ENCODE measurements at places on chromosomes 5 and 9.

DNA sequence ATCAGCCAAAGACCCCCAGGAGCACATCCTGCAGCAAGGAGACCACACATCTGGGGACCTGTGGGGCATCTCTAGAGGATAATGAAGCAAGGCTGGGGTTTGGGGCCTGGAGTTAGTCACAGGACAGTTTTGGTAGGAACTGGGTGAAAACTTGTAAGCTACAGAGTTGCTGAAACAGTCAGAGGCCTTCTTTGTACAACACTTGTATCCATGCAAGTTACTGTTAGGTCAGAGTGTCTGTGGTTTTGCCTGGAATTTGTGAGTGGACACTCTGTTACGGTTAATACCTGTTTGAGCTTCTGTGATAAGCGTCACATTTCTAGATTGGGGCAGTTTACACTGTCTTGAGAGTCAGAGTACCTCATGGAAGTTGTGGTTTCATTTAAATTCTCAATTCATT lies 22.6 kb upstream of the ASPN start:
- no peak for DNase-seq

DNA sequence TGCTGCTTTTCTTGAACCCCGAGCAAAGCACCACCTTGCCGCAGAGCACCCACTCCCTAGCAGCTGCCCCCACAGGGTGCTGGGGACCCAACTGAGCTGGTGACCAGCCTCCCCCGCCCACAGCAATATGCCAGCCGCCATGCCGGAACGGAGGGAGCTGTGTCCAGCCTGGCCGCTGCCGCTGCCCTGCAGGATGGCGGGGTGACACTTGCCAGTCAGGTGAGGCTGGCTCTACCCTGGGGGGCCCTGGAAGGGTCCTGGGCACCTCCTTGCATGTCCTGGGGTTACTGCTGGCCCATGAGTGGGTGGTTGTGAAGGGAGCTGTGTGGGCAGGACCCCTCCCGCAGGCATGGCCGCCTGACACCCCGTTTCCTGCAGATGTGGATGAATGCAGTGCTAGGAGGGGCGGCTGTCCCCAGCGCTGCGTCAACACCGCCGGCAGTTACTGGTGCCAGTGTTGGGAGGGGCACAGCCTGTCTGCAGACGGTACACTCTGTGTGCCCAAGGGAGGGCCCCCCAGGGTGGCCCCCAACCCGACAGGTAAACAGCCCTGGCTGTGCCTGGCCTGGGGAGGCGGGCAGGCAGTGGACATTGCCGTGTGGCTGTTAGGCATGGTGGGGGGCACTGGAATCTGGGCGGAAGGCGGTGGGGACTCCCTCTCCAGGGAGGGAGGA lies 7.2 kb downstream of the EGFL7 start:
- no peak for DNase-seq

DNA sequence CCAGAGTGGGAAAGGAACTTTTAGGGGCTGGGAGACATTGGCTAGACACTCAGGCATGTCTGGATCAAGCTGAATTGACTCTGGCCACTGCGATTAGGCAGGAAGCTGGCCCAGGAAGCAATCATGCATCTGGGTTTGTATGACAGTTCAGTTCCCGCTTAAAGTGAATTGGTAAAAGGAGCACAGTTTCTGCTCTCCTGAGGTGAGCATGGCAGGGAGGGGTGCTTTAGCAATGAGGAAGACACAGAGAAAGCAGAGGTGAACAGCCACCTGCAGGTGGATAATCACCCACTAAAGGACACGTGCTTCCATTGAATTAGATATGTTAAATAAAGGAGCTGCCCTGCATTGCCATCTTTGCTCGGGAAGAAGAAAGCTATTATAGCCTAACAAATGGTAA lies 248.1 kb upstream of the MAP3K1 start:
- no peak for DNase-seq

DNA sequence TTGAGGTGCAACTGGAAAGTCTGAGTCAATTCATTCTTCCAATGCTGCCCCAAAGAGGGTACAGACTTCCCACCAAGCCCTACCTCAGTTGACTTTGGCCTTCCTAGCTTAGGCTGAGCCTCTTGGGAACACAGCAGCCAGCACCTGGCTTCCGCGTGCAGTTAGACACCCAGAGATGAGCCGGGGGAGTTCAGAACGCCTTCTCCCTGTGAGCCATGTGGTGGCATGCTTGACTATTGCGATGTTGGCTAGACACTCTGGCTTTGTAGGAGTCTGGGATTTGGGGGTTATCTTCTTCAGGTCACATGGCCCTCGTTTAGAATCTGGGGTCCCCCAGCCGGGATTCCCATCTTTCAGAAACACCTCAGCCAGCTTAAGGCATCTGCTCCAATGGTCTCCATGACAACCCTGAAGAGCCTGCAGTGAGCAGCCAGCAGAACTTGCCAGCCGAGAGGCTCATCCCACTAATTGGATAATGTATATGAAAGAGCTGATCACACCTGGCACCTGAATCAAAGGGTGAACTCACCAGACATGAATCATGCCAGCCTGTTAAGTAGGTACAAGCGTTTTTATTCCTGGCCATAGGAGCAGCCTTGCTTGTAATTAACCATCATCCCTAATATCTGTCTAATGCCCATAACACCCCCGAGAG lies 167.5 kb downstream of the SYK start:
- DNase-seq = no peak

GRCh38 chr5:61575103-61575502 lies 243.0 kb downstream of the ZSWIM6 start:
- peak; percentile 29 for DNase-seq

Measured in iPS-NIHi11 (cell line).